ENCODE measurements at places on chromosomes 6 and 20.

DNA sequence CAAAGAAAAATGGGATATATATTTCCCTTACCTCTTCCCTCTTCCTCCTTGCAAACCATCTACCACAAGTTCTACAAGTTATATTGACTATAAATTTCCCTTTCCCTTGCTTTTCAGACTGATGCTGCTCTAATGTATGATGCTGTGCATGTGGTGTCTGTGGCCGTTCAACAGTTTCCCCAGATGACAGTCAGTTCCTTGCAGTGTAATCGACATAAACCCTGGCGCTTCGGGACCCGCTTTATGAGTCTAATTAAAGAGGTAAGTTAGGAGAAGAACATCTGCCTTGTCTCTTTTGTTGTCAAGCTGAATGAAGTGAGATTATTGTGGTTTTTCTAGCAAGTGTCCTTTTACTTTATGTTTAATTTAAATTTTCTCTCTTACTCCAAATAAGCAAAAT is 406.0 kb downstream of the GRIK2 start:
- DNase-seq, result no peak

GRCh38 chr6:94071835-94072234 is 652.5 kb upstream of the EPHA7 start:
- DNase-seq, result no peak

- DNase-seq, result no peak
Measured at GRCh38 chr6:37663019-37663810, 34.5 kb downstream of the MDGA1 start.

DNA sequence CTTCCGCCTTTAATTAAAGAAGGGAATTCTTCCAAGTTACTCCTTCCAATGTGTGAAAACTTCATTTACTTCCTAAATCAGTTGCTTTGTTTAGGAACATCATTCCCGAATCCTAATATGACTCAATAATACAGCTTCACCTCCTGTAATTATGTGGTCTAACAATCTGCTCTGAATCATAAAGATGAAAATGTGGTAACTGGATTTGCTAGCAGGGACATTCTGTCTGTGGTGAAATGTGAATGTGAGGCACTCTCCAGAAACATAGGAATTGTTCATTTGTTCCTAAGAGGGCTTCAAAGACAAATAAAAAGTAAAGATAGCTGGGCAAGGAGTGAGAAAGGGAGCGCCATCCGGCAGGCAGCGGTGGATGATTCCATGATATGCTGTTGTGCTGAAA is 678.1 kb downstream of the KIF16B start:
- no peak for DNase-seq

DNA sequence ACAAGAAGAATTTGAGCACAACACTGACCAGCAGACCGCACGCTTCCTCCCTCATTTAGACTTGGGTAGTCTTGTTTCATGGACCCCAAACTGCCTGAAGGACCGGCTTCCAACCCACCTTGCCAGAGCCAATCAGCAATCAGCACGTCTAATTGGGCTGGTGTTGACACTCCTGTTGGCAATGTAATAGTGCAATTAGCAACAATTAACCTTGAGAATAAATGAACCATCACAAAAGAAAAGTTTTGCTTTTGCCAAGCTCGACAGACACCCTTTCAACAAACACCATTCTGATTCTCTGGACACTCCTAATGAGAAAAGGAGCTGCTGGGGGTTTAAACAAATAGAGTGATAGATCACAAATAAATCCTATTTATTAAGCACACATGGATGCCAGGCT is 61.0 kb downstream of the EDN3 start:
- DNase-seq, result no peak

GRCh38 chr6:10248378-10248843 is 166.5 kb downstream of the TFAP2A start:
- DNase-seq, result no peak
